ENCODE measurements at places on chromosomes 3 and 15. TPM values are rescaled to one million over a fixed set of nuclear protein-coding genes. Genes with fewer than 3 reads are reported as not detected.

The CX3CR1 gene
- 0.16 TPM for total RNA-seq

The LRRIQ4 gene
- total RNA-seq = not detected

The IL17RD gene
- total RNA-seq = 16.8 TPM

The FBXW12 gene
- total RNA-seq = not detected

The GNAT1 gene
- total RNA-seq = not detected

The MUSTN1 gene
- total RNA-seq = 12.7 TPM

The SLC7A14 gene
- total RNA-seq = 2.8 TPM

The C2CD4A gene
- total RNA-seq = not detected

- DNase-seq = no peak
Measured at GRCh38 chr3:18288243-18288642, 136.9 kb downstream of the SATB1 start.

- no peak for DNase-seq
Measured at GRCh38 chr15:68843425-68844311, 23.0 kb upstream of the ANP32A start.

DNA sequence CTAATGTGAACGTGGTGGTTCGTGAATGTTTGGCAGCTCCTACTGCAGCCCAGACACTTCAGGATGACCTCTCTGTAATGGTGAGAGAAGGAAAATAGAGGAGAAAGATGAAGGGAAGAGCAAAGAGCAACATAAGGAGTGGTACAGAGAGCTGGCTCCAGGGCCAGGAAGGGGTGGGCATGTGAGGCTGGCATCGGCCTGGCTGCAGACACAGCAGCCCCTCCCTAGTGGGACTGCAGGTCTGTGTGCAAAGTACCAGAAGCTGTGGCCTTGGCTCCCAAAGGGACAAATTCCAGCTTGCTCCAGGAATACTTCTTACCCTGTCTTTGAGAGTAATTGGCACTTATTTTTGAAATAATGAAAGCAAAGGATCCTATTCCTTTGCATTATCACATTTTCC lies 10.0 kb downstream of the FSTL1 start:
- DNase-seq = no peak

DNA sequence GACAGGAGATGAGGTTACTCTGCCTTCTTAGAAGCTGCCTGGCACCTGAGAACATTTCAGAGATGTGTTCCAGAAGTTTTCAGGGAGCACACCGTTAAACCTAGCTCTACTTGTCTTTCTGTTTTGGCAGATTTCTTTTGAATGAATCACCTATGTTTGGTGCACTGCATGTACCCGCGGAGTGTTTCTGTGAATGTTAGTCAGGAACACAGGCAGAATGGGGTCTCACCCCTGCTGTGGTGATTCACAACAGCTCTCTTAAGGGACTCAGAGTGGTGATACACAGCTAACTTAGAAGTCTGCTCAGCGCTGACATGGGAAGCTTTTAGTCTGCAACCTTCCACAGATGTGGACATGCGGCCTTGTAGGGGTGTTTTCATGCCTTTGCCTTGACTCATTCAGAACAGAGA lies 24.0 kb downstream of the TSEN2 start:
- DNase-seq = peak; percentile 83

- no peak for DNase-seq
Measured at GRCh38 chr15:56038015-56038414, 44.6 kb upstream of the NEDD4 start.

- DNase-seq = no peak
Measured at GRCh38 chr3:103440539-103441203, 1005.9 kb downstream of the ZPLD1 start.

DNA sequence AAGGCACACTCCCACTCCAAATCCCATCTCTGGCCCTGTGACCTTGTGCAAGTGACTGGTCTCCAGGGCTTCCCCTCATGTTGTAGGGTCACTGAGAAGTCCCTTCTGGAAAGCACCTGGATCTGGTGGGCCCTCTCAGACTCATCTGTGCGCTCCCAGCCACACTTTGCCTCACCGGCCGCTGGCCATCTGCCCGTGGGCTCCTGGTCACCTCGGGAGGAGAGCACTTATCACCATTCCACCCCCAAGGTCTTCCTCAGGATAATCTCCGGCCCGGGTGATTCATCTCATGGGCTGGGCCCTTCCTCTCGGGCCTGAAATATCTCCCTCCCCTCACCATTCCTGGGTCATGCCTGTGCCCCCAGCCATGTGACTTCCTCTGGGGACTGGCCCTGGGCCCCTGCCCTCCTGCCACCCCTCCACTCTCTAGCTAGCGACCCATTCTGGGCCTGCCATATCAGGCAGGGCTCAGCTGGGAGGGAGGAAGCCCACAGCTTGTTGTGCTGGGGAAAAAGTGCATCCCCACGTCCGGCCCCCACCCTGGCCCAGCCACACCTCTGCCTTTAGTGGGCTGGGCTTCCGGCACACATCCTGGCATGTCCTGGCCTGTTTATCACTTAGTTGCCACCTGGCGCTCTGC lies 10.6 kb upstream of the WNT7A start:
- no peak for DNase-seq

GRCh38 chr15:67406257-67406861 lies 114.6 kb upstream of the C15orf61 start:
- DNase-seq = no peak

GRCh38 chr3:119013951-119014350 lies 20.7 kb downstream of the IGSF11 start:
- no peak for DNase-seq

GRCh38 chr3:49787182-49787464 lies 781 bp upstream of the IP6K1 start:
- no peak for DNase-seq

- DNase-seq = no peak
Measured at GRCh38 chr3:127730666-127731295, 58.0 kb downstream of the ABTB1 start.

GRCh38 chr3:131216801-131217200 lies 164.8 kb upstream of the NUDT16 start:
- no peak for DNase-seq

- DNase-seq = no peak
Measured at GRCh38 chr3:112813016-112813415, 33.6 kb downstream of the CD200R1L start.

DNA sequence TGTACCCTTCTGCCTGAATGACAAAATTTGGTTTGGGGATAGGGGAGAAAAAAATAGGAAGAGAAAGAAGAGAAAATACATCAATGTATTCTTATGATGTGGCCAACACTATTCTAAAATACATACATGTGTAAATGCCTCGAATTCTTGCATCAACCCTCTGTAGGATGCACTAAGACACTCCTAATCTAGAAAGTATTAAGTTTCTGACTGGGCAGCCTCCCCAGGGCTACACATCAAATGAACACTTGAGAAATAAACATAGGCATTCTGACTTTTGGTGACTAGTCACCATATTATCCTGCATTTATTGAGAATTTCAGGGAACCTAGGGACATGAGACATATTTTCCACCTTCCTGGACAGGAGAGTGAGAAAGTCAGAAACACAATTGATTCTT lies 109.2 kb downstream of the CPNE4 start:
- no peak for DNase-seq

- no peak for DNase-seq
Measured at GRCh38 chr3:197942956-197943556, 6.9 kb upstream of the RPL35A start.

DNA sequence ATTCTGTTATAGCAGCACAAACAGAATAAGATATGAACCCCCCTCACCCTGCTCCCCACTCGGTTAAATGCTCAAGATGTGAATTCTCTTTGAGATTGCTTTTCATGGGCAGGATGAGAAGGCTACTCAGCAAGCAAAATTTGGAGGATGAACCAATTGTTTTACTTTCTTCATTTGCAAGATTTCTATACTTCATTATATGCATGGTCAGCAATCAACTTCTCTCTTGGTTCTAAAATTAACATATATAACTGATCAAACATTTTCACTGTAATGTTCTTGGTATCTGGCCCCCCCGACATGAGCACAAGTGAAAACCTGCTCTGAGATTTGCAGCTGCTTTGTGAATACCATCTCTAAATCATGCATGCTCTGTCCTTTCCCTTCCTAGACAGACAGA lies 556.1 kb upstream of the MDFIC2 start:
- no peak for DNase-seq

GRCh38 chr15:40549894-40550293 lies 14.9 kb downstream of the CCDC32 start:
- DNase-seq = no peak

GRCh38 chr15:41809526-41810220 lies 18.2 kb upstream of the JMJD7 start:
- peak; percentile 52 for DNase-seq

DNA sequence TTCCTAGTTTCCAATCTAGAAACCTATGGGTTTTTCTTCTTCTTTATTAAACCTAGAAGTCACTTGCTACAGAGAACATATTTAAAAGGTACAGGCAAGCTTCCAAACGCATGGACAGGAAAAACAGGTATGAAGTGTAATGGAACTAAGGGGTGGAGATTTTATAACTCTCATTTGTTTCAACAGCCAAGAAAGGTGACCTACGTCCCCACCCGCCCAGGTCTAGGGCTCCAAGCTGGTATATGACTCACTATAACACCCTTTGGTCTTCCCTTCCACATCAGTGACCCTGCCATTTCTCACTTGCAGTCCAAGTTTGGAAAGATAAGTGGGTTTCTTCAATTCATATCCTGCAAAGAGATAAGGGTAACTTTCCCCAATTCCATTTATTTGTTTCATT lies 6.0 kb upstream of the LIPH start:
- DNase-seq = no peak

GRCh38 chr3:13299531-13300155 lies 120.5 kb downstream of the NUP210 start:
- DNase-seq = no peak

DNA sequence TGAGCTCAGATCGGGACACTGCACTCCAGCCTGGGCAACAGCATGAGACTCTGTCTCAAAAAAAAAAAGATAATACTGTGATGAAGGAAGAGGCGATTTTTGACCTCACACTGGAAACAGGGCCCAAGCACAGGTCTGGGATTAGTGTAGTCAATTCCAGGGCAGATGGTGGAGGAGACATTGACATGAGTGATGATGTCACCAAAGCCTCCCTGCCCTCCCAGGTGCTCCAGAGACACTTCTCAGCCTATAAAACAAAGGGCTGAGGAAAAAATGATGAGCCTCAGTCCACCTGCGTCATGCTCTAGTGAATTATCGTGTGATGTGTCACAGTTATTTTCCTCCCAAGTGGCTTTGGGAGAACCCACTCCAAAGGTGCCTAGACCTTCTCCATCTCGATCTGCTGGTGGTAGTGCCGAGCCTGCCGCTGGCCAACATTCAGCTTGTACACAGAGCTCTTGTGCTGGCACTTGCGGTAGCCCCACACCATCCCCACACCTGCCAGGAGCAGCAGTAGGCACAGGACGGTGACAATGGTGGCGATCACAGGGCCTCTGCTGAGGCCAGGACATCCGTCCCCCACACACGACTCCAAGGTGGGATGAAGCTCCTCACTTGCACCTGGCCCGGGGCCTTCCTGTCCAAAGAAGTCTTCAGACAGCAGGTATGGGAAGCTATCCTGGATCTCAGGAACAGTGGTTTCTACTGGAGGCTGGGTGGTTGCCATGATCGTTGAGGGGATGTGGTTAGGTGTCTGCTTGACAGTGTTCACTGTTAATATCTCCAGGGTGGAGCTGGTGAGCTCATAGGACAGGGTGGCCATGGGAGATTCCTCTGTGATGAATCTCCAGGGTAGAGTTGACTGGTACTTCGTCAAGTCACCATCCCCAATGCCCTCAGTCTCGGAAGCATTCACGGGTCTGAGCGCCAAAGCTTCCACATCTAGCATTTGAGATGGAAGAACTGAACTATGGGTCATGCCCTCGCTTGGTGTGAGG lies 38.8 kb downstream of the CRTAP start:
- no peak for DNase-seq

- DNase-seq = no peak
Measured at GRCh38 chr3:112321867-112322652, 10.9 kb upstream of the CD200 start.

GRCh38 chr3:55205990-55206389 lies 278.1 kb upstream of the LRTM1 start:
- DNase-seq = no peak

GRCh38 chr3:154095832-154096421 lies 25.3 kb upstream of the ARHGEF26 start:
- DNase-seq = no peak

- DNase-seq = no peak
Measured at GRCh38 chr3:118001380-118001779, 1033.3 kb downstream of the IGSF11 start.

Data from sigmoid colon (tissue), 7 donors.